Keratinocyte (primary cell): ENCODE measurements at places on chromosomes 3 and 15.

DNA sequence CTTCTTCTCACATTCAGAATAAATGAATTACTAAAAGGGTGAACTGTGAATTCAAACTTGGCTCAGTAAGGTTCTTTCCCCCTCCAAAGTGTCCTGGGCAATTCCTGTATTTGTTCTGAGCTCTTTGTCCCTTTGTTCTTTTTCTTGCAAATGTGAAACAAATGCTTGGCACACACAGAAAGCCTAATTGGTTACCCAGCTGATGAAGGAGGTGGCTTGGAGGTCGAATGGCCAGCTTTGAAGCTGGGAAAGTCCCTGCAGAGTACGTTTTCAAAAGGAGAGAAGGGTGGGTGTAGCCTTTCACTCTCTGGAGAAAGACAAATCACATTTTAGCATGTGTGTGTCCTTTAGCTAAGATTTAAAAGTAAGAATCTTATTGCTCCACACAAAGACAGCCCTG lies 154.4 kb downstream of the PEX5L start:
- DNase-seq: no peak

GRCh38 chr3:191958980-191959671 lies 498.2 kb downstream of the PYDC2 start:
- no peak for DNase-seq

GRCh38 chr3:143287403-143287802 lies 167.8 kb downstream of the CHST2 start:
- DNase-seq: no peak

DNA sequence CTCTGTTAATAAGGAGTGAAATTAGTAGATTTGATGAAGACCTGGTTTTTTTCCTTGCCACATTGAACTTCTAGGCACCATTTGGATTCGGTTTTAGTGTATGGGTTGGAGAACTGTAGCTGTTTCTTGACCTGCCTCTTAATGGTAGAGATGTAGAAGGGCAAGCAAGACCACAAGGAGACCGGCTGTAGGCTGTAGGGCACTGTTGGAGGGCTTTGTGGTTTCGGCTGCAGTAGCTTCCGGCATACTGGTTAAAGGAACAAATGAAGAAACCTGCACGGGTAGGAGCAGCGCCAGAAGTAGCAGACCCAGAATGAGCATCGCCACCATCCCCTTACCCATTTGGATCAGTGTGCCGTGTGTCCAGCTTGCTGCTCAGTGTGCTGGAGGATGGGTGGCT lies 7.9 kb downstream of the PCLAF start:
- no peak for DNase-seq

DNA sequence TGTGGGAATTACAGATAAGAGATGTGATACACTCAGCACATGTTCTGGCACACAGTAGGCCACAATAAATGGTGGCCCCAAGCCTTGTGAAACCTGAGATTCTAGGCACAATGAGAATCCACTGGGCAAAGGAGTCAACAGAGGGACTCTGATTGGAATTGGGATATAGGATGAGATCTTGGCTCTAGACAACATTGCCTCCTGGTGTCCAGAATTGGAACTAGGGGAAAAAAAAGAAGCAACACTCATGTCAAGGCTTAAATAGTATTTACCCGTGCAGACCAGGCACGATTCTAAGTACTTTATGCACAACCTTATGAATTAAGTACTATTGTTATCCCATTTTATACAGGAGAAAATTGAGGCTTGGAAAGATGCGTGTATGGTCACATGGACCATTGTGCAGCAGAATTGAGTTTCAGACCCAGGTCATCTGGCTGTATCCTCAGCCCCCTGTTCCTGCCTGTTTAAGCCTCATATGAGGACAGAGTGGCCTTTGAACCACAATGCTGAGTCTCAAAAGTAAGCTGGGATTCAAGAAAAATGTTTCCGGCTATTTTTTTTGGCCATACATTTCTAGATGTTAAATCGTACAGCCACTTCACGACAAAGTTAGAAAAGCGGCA lies 124.8 kb downstream of the SV2B start:
- DNase-seq: no peak

GRCh38 chr15:36361351-36361870 lies 218.0 kb upstream of the CDIN1 start:
- DNase-seq: no peak

- no peak for DNase-seq
Observed at GRCh38 chr15:70358871-70359647, 261.3 kb upstream of the TLE3 start.

DNA sequence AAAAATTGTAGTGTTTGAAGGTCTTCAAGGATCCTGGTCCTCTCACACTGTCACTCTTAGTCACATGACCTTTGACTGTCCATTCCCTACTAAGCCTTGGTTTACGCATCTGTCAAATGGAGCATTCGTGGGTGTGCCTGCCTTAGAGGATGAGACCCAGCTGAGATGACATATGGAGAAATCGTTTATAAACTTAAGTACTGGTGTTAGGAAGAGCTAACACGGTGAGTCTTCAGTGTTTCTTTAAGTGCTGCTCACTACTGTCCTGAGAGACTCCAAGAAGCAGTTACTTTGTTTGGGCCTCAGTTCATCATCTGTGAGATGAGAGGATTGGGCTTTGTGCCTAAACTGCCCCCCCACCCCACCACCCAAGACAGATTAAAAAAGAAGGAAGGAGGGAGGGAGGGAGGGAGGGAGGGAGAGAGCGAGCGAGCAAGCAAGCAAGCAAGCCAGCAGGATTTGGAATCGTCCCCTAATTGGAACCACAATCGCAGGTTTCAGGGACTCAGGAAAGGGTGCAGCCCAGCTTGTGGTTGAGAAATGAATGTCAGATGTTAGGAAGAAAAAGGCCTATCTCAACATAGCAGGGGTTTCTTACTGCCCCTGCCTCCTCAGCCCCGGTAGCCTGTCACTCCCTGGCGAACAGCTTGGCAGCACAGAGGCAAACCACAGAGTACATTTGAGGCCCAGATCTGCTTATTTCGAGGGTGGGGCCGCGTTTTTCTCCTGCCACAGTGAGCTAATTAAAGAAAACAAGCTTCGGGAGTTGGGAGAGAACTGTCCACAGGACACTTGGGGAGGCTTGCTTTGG lies 32.7 kb downstream of the SMAD3 start:
- no peak for DNase-seq

- no peak for DNase-seq
Observed at GRCh38 chr3:192216067-192216466, 511.3 kb downstream of the FGF12 start.

- no peak for DNase-seq
Observed at GRCh38 chr15:69395991-69396390, 18.2 kb upstream of the KIF23 start.

GRCh38 chr15:71111950-71112349 lies 3.3 kb upstream of the THSD4 start:
- DNase-seq: no peak

DNA sequence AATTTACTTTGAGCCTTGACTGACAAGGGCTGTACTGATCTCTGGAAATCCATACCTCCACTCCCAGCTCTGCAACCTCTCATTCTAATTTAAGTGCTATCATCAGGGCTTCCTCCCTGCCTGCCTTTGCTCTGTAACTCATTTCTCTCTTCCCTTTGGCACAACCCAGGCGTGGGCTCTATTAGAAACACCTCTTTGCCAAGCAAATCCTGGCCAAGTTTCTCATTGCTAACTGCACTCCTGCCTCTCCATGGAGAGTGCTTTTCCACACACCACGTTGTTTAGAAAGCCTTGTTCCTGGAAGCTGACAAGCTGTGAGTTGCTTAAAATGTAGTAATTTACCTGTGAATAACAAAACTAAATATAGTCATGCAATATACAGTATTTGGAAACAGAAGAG lies 20.1 kb upstream of the FSTL1 start:
- DNase-seq: no peak
